ENCODE measurements at places on chromosomes 3 and 15. TPM values are rescaled to one million over a fixed set of nuclear protein-coding genes. Genes with fewer than 3 reads are reported as not detected.

The SHC4 gene
- 2.2 TPM for total RNA-seq

The PLIN1 gene
- 0.07 TPM for total RNA-seq

The PCYT1A gene
- total RNA-seq: 24.6 TPM

The IL5RA gene
- not detected for total RNA-seq

The EFHB gene
- 1.7 TPM for total RNA-seq

The DNAH12 gene
- 0.02 TPM for total RNA-seq

GRCh38 chr15:99480016-99480810, 85.6 kb upstream of the MEF2A start:
- DNase-seq: no peak

DNA sequence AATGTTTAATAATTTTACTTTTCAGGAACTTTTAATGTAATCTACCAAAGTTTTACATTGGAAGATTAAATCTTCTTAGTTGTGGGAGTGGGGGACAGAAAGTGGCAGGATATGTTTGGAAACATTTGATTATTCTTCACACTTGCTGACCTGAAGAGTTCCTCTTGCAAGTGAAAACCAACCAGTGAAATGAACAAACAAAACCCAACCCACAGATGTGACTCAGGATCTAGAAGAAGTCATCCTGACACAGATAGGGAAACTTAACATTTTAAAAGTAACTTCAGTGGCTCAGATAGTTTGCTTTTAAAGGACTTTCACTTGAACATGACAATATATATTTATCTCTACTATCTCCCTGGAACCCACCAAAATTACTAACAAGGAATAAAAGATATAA, 55.4 kb downstream of the ASTE1 start:
- no peak for DNase-seq

DNA sequence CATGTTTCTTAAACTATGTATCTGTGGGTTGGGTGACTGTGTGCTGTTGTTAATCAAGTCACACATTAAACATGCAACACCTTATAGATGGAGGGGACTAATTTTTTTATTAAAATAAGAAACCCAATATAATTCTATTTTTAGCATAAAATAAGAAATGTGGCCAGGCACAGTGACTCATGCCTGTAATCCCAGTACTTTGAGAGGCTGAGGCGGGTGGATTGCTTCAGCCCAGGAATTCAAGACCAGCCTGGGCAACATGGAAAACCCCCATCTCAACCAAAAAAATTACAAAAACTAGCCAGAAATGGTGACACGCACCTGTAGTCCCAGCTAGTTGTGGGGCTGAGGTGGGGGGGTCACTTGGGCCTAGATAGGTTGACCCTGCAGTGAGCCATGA, 1021.0 kb downstream of the EPHA3 start:
- no peak for DNase-seq

DNA sequence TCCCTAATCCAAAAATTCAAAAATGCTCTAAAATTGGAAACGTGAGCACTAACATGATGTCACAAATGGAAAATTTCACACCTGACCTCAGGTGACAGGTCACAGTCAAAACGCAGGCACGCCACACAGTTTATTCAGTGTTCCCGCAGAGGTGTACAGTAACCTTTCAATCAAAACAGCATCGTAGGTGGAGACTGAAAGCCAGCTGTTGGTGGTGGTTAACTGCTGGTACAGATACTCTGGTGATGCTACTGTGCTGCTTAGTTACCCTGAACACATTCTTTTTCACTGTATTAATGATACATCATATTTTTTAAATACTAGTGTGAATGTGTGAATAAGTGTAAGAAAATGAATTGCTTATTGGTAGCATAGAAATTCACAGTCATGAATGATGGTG, 23.8 kb downstream of the RAB11A start:
- no peak for DNase-seq

DNA sequence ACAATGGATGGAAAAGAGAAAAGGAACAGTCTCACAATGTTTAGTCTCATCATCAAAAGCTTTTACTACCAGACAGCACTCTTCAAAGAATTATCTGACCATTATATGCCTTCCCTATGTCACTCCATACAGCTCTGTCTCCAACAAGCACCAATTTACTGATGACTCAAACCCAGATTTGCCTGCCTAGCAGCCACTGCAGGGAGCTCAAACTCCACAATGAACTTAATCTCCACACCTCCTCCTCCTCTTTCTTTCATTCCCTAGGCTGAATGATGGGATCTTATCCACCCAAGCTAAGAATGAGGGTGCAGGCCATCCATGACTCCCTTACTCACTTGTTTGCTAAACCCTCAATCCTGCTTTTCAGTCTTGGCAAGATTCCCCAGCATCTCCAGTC, 45.5 kb downstream of the NBEAL2 start:
- no peak for DNase-seq

GRCh38 chr3:183298701-183299153, 45.7 kb downstream of the B3GNT5 start:
- peak; percentile 15 for DNase-seq

All from neural progenitor cell (in vitro differentiated cells).